ENCODE measurements at places on chromosomes 7 and 10.
A peak's percentile ranks its signal among the peaks of the same experiment; 100 is the strongest.

GRCh38 chr10:110273474-110273873, 31.2 kb downstream of the SMNDC1 start:
- DNase-seq: no peak

DNA sequence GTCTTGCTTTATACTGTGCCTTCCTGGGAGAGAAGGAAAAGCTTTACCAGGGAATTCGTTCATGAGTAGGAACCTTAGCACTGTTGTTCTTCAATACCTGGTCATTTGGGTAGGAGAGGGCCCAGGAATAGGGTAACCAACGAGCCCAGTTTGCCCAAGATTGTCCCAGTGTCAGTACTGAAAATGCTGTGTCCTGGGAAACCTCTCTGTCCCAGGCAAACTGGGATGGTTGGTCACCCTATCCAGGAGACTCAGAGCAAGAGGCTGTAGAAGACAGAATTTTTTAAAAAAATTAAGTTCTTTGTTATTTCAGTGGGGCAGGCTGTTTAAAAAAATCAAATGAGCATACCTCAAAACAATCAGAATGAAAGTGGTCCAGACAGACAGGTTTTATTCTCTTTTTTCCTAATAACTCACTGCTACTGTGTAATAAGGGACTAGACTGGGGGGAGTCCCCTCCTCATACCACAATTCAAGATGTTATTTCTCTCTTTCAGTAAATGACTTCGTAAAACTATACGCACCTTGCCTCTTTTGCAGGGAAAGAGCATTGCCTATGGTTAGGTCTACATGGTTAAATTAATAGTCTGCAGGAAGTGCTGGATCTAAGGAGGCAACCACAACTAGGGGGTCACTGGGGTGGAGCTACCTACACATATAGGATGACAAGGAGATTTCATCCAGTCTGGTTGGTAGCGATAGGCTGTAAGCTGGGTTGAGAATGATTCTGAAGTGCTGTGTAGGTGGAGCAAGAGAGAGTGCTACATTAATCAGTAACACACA, 41.1 kb upstream of the FAM133B start:
- no peak for DNase-seq

DNA sequence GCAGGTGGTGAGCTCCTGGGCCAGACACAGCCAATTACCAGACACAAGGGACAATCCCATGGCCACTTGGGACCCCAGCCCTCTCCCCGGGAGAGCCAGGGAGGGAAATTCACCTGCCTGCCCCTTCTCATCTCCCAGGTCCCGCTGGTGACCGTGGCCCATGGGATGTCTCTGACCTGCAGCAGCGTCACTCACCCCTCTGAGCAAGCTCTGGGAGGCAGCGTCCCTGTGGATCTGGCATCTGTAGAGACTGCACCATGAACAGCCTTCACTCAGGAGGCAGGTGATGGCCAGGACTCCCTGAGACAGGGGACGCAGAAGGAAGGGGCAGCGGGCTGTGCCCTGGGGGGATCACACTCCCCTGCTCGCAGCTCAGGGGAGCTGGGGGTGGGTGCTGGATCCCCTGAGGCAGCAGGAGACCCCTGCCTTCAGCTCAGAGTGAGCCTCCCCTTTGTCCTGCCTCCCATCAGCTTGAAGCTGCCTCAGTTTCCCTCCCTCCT, 90.8 kb downstream of the FOXL3 start:
- no peak for DNase-seq

DNA sequence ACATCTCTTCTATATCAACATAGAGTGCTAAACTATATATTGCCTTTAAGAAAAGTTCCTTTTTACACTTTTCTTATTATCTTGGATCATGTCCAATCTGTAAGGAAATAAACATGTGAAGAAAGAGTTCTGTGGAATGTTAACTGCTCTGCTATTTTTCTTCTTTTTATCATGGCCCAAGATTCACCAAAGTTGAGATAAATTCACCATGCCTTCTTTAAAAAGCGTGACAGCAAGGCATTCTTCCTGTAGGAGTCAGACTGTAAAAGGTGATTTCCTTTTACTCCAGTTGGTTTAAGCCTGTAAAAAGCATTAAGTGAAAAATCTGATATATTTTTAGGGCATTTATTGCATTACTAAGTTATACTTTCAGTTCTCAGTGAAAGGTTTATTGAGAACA, 165.7 kb upstream of the FZD1 start:
- no peak for DNase-seq

GRCh38 chr7:33278095-33278494, 148.7 kb downstream of the BBS9 start:
- DNase-seq: no peak

DNA sequence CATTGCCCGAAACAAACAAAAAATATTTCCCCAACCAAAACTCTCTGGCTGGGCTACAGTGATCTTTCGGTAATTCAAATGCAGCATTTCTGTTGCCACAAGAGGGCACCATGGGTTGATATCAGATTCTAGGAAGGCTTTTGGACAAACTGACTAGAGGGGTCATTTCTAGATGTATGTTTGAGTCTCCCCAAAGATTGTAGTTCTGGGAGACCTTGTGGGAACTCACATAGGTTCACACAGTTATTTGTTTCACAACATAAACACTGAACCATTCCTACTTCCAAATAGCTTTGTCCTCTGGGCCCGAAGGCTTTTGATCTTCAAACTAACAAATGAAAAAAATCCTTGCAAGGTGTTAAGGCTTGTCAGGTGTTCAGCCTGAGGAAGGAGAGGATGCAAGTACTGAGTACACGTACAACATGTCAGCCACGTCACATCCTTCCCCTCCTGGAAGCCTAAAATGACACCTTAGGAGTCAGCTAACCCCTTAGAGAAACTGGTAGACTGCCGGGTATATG, 37.0 kb upstream of the IL15RA start:
- DNase-seq: peak; percentile 6

DNA sequence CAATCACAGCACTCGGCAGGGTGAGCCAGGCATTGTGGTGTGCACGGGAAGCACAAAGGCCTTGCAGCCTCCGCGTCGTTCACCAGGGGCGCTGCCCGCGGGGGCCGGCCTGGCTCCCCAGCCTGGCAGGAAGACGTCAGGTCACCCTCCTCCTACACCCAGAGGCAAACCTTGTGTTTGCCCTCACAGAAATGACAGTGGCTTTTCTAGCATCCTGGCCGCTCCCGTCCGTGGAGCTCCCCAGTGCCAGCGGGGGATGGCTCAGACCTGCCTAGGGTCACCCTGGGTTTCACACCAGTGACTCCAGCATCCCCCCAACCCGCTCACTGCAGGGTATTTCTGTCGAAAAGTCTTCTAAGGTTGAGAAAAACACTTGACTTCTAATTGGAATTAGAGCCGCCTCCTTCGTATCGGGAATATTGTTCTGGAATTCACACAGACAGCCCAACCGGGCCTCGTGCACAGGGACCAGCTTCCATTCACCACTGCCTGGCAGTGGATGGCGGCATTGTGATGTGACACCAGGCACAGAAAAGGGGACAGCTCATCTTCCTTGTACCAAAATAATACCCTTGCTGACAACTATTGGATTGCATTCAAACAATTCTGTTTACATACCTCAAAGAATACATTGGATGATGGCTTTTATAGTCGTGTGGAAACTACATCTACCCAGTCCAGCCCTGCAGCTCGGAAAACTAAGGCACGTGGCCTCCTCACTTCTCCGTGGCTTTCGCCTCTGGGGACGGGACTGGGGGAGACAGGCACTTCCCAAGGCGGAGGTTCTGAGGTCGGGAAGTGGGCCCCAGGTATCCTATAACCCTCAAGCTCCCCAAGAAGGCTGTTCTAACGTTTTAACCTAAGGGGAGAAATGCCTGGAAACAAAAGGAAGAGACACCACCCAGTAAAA, 109.0 kb downstream of the EBF3 start:
- no peak for DNase-seq

- DNase-seq: no peak
Measured at GRCh38 chr10:50216894-50217293, 34.4 kb downstream of the ASAH2 start.

DNA sequence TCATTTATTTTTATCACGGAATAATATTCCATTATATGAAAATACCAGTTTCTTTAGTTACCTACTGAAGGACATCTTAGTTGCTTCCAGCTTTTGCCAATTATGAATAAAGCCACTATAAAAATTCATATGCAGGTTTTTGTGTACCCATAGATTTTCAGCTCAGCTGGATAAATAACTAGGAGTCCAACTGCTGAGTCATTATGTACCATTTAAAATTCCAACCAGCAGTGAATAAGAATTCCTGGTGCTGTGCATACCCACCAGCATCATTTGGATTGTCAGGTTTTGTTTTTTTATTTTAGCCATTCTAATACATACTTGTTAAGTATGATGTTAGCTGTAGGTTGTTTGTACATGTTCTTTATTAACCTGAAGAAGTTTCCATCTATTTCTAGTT, 14.5 kb downstream of the FAM24B start:
- DNase-seq: no peak

- no peak for DNase-seq
Measured at GRCh38 chr10:124341768-124342135, 77.0 kb downstream of the OAT start.

DNA sequence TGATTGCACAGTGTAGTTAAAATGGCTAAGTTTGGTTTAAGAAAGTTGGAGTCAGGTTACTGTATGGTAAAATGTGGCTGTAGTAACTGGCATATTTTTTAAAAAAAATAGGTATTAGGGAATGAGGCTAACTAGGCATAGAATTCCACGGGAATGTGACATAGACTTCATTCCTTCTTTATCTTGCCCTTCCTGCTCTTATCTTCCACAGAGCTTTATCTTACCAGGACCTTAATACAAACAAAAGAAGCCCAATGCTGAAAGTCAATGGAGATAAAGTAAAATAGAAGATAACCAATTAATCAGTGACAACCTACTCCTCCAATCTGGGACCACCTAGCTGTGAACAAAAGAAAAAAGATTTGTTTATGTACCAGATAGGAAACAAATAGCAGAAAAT, 58.1 kb downstream of the TET1 start:
- no peak for DNase-seq

DNA sequence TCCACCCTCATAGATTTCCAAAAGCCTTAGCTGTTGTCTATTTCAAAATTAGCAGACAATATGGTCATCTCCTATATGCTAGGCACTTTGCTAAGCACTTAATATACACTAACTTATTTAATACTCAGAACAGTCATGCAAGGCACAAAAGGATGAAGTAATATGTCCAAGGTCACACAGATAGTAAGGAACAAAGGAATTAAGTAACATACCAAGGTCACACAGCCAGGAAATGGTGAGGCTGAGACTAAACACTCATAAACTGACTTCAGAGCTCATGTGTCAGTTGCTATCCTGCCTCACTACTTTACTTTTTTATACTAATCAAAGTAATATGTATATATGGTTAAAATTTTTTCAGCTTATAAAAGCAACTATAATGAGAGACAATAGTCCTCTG, 23.6 kb upstream of the HIBADH start:
- DNase-seq: no peak

GRCh38 chr10:110558041-110558440, 9.5 kb upstream of the SMC3 start:
- no peak for DNase-seq

GRCh38 chr7:27171325-27171636, 2.8 kb downstream of the HOXA10 start:
- no peak for DNase-seq

GRCh38 chr7:98655611-98656010, 38.5 kb downstream of the NPTX2 start:
- DNase-seq: no peak

DNA sequence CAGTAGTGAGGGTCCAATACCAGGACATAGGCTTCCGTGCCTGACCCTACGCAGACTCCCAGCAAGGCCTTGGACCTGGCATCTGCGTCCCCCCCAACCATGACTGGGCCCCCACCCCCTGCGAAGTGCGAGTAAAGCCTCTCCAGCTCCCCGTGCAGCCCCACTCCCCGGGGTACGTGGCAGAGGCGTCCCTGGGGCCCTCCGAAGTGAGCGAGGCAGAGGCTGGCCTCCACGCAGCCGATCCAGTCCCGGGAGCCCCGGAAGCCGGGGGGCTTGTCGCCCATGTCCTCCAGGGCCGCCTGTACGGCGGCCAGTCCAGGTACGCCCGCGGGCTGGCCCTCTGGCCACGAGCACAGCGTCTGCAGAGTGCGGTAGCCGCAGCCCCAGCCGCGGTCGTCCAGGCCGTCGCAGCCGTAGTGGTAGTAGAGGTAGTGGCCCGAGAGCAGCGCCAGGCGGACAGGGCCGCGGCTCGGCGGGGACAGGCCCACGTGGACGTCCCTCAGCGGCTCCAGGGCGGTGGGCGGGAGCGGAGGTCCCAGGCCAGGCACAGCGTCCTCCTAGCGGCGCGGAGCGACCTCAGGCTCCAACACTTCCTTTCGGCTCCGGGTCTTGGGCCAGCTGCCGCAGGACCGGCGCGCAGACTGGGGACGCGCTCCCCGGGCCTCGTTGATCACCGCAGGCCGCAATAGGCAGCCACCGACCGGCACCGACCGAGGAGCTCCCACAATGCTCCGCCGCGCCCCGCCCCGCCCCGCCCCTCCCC, at the start of gene UFSP1:
TSS of gene UFSP1 (minus strand) at position 728 of the 763 bp plus-strand sequence. CDS start at position 284, 444 bp downstream.
- no peak for DNase-seq

DNA sequence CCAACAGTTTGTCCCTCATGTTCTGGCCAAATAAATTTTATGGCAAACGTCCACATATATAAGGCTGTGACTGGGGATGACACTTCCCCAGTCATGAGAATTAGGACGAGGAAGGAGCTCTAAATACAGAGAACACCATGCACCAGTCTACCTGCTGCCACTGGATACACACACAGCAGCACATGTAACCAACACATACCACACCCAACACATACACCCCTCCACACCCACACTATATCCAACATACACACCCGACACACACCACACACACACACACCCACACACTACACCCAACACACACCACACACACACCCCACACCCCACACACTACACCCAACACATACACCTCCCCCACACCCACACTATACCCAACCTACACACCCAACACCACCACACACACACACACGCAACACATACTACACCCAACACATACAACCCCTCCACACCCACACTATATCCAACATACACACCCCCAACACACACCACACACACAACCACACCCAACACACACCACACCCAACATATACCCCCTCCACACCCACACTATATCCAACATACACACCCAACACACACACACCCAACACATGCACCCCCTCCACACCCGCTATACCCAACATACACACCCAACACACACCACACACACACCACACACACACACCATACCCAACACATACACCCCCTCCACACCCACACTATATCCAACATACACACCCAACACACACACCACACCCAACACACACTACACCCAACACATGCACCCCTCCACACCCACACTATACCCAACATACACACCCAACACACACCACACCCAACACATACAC, 74.1 kb downstream of the HIPK2 start:
- no peak for DNase-seq

GRCh38 chr7:5212633-5213285, 22.7 kb downstream of the WIPI2 start:
- no peak for DNase-seq

DNA sequence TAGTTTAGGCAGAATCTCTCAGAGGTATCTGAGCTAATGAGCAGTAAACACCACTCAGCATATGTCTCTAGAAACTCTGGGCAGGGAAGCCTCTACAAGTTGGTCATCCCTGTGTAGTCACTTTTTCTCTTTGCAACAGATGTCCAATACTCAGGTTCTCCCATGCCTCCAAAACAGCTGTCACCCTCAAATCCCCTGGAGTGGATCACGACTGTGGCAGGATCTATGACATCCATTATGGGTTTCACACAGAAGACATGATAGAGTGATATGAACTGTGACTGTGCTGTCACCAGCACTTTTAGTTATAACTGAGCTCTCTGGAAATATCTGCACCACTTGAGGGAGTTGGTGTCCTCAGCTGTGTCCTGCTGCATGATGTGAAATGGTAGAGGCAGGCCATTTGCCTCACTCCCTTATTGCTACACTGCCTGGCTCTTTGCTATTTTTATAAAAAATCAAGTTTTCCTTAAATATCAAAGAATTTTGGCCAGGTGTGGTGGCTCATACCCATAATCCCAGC, 24.1 kb upstream of the ZNRF2 start:
- peak; percentile 26 for DNase-seq

All from WERI-Rb-1 (cell line).